Activated effector memory CD4-positive, alpha-beta T cell treated with anti-CD3 and anti-CD28 coated beads, Interleukin-2, amount 50 U/mL, for 16 hours (primary cell): ENCODE measurements at places on chromosomes 1 and 21.

DNA sequence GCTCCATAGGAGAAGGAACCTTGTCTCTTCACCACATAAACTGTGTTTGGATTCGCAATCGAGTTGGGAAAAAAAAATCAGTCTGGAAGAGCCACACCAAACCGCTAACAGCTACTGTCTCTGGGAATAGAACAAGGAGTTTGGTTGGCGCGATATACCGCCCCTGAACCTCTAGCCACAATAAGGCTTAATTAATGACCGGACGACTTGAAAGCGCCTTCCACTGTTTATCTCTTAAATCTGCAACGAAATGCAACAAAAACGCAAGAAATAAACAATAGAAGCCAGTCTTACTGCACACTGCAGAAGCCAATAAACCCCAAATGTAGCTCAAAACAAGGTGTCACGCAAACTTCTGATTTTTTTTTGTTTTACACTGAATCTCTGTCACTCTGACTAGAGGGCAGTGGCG, 10.9 kb downstream of the BTBD19 start:
- no peak for DNase-seq

GRCh38 chr1:243286409-243287122, 30.7 kb downstream of the SDCCAG8 start:
- DNase-seq, result no peak

- no peak for DNase-seq
Observed at GRCh38 chr1:37622131-37622530, 12.6 kb downstream of the RSPO1 start.

GRCh38 chr21:34182436-34182835, 109.1 kb downstream of the MRPS6 start:
- DNase-seq, result no peak

GRCh38 chr1:42379794-42380585, 602 bp upstream of the RIMKLA start:
- no peak for DNase-seq

GRCh38 chr1:118335331-118335732, 150.3 kb upstream of the SPAG17 start:
- DNase-seq, result no peak

GRCh38 chr21:29382030-29382654, 83.4 kb downstream of the BACH1 start:
- no peak for DNase-seq

GRCh38 chr1:31639543-31639942, 5.1 kb downstream of the PEF1 start:
- DNase-seq, result no peak

DNA sequence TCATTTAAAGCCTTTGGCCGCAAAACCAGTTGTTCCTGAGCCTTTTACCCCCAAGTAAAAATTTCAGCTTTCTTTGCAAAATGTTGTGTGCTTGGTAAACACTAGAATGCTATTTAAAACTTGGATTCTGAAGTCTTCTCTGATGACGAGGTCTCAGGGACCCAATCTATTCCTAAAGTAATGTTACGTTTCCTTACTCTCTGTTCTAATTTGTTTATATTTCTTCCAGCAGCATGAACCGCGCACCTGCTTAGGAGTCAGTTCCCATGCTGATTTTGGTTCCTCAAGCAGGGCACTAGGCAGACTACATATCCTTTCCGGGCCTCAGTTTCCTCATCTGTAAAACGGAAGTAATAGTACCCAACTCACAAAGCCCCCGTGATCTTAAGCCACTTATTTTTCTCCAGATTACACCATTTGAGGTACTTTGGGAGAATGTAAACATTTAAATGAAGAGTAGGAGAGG, 969 bp upstream of the ALDH4A1 start:
- no peak for DNase-seq

GRCh38 chr1:190439447-190439846, 38.2 kb downstream of the BRINP3 start:
- no peak for DNase-seq

GRCh38 chr1:157004327-157004726, 41.2 kb downstream of the ARHGEF11 start:
- no peak for DNase-seq

- DNase-seq, result no peak
Observed at GRCh38 chr21:44848821-44849521, 24.5 kb downstream of the PTTG1IP start.

DNA sequence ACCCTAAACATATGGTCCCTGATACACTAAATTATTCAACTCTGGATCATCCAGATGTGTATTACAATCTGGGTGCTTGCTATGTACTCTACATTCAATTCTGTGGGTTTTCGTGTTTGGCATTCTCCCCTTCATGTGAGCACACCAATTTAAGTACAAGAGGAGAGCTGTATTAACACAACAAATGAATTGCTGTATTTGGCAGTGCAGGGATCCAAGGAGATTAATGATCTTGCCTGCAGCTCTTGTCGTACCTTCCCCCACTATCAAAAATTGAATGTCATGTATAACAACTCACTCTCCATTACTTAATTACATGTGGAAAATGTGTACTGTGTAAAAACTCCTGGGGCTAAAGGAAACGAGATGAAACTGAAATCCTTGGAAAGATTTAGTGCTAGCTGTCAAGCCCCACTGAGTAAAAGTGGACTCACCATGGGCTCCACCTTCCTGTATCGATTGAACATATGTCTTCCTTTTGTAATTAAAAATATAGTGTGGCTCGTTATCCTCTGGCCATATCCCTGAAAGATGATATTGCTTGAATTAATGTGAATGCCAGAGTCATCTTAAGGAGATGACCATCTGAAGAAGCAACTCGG, 172.2 kb upstream of the L1TD1 start:
- no peak for DNase-seq

- DNase-seq, result no peak
Observed at GRCh38 chr1:240732390-240732789, 120.4 kb upstream of the GREM2 start.

DNA sequence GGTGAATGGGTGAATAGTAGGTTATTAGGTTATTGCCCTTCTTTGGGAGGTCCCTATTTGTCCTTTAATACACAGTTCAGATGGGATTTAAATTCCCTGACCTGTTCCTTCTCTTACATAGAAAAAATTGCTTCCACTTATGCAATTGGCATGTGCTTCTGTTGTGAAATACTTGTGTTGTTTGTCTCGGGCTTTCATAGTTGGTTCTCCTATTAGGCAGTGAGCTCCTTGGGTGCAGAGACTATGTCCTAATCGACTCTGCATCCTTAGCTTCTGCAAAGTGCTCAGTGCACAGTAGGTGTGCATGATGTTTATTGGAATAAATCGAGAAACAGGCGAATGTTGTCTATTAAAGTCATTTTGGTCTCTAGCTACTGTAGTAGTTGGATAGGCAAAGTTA, 1.3 kb upstream of the PDE4B start:
- no peak for DNase-seq

DNA sequence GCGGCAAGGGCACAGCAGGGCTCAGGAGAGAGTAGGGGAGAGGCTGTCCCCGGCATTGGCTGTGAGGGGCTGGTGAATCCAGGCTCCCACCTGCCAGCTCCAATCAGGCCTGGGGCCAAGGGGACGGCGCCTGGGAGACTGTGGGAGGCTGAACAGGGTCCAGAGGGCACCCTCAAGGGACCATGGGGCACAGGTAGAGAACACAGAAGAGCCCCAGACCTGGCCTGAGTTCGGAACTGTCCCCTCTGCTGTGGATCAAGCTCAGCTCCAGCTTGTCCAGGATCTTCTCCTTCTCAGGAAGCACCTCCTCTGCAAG, 67.0 kb downstream of the KCNAB2 start:
- no peak for DNase-seq

DNA sequence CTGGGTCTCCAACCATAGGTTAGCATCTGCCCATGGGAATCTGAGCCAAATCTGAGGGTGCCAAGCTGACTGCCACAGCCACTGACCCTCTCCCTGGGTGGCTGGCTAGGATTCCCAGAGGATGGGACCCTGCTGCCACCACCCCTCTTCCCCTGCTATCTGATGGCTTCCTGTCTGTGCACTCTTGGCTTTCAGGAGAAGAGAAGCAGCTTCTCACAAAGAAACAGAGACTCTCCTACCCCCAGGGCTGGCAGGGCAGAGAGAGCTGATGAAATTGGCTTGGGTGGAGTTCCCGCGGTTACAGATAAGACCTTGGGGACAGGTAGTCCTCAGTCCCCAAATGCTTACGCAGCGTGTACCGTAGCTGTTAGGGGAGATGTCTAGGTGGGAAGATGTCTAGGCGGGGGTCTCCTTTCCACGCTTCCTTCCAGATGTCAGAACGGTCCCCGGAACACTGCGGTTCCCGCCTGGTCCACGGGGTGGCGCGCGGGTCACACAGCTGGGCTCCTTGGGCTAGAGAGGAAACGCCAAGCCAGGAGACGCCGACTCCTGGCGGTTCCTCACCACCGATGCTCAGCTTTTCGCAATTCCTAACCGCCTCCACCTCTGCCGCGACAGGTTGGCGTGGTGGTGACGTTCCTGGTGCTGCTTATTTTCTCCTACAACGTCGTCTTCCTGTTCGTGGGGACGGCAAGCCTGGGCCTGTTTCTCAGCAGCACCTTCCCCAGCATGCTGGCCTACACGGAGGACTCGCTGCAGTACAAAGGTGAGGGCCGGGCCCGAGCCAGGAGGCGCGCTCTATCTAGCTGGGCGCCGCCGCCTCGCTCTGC, 40.1 kb downstream of the ELK4 start:
- DNase-seq, result peak; percentile 95

GRCh38 chr1:13808729-13809131, 108.7 kb downstream of the PRDM2 start:
- DNase-seq, result no peak

GRCh38 chr1:43152866-43153265, 19.2 kb downstream of the EBNA1BP2 start:
- DNase-seq, result no peak

DNA sequence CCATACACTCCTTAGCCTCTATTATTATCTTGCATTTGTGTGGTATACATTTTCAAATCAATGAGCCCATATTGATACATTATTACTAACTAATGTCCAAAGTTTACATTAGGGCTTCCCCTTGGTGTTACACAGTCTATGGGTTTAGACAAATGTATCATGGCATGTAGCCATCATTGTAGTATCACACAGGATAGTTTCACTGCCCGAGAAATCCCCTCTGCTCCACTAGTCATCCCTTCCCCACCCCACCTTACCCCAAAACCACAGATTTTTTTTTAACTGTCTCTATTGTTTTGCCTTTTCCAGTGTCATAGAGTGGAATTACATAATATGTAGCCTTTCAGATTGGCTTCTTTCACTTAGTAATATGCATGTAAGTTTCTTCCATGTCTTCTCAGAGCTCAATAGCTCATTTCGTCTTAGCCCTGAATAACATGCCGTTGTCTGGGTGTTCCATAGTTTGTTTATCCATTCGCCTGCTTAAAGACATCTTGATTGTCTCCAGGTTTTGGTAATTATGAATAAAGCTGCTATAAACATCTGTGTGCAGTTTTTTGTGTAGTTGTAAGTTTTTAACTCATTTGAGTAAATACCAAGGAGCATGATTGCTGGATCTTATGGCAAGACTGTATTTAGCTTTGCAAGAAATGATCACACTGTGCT, 86.4 kb upstream of the LYST start:
- no peak for DNase-seq

- DNase-seq, result no peak
Observed at GRCh38 chr1:87867626-87868025, 538.9 kb downstream of the LMO4 start.

- DNase-seq, result no peak
Observed at GRCh38 chr1:244080343-244080929, 29.4 kb downstream of the ZBTB18 start.

DNA sequence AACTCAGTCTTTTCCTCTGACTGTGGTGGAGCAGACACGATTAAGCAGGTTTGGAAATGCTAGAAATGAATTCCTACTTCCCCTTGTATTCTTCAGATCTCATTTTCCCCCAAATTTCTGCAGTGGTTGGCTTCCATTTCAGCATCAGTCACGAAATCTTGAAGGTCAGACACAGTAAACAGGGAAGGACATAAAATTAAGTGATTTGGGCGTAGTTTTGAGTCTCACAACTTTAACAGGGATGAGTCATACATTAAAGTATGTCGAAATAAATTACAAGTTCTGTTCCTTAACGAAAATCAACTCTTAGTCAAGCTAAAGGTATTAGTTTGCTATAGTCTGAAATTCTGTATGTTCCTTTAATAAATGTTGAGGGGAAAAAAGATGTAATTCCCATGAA, 61.1 kb downstream of the HNRNPR start:
- no peak for DNase-seq

- DNase-seq, result no peak
Observed at GRCh38 chr1:236947794-236948193, 56.4 kb downstream of the MT1HL1 start.

DNA sequence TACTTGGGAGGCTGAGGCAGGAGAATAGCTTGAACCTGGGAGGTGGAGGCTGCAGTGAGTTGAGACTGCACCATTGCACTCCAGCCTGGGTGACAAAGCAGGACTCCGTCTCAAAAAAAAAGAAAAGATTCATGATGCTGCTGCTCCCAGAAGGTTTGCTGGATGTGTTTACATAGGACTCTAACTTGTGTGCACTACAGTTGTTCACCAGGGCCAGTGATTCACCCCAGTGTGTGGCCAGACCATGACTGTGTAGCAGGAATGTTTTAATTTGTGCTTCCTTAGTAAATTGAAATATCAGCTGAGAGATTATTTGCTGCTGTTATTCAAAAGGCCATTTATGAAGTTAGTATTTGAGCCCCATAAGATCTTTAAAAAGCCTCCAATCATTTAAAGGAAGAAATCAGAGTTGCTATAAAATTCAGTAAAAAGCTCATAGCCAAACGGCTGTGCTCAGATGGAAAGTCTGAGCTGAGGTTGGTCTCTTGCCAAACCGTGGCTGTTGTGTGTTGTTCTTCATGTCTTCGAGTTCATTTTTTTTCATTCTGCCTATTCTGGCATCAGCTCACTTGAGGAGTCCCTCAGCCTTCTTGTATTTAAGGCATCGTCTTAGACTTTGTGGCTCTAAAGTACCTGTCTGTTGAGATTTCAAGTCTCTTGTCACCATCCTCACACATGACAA, 18.1 kb upstream of the PGD start:
- DNase-seq, result no peak

GRCh38 chr1:178940068-178940765, 69.3 kb upstream of the ANGPTL1 start:
- no peak for DNase-seq

DNA sequence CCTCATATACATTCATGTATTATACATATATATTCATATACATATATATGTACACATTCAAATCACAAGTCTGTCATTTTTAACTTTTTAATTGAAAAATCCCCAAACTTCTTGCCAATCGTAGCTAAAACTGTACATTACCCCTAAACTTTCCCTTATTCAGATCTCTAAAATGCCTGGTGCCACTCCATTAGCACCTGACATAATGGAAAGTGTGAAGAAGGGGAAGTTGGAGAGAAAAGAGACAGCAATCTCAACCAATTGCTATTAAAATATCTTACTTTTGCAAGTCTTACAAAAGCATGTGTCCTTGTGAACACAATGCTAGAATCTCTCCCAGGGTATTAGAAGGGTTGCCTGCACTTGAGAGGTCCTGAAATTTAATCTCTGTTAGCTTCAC, 22.7 kb upstream of the PRKACB start:
- DNase-seq, result no peak

DNA sequence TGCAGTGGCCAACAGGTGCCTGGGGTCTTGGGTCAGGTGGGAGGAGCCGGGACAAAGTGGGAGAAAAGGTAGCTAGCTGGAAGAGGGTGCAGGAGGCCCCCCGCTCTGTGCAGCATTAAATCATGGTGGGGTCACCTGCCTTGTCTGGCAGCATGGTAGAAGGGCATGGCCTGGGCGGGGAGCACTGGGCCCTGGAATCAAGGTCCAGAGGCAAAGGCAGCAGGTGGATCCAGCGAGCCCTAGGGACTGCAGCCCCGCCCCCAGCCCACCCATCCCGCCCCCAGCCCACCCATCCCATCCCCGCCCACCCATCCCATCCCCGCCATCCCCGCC, 16.7 kb upstream of the TTLL10 start:
- no peak for DNase-seq

- peak; percentile 30 for DNase-seq
Observed at GRCh38 chr1:117580436-117580835, 25.4 kb upstream of the TENT5C start.
